ENCODE measurements at places on chromosomes 7 and 10.
A peak's percentile ranks its signal among the peaks of the same experiment; 100 is the strongest.

DNA sequence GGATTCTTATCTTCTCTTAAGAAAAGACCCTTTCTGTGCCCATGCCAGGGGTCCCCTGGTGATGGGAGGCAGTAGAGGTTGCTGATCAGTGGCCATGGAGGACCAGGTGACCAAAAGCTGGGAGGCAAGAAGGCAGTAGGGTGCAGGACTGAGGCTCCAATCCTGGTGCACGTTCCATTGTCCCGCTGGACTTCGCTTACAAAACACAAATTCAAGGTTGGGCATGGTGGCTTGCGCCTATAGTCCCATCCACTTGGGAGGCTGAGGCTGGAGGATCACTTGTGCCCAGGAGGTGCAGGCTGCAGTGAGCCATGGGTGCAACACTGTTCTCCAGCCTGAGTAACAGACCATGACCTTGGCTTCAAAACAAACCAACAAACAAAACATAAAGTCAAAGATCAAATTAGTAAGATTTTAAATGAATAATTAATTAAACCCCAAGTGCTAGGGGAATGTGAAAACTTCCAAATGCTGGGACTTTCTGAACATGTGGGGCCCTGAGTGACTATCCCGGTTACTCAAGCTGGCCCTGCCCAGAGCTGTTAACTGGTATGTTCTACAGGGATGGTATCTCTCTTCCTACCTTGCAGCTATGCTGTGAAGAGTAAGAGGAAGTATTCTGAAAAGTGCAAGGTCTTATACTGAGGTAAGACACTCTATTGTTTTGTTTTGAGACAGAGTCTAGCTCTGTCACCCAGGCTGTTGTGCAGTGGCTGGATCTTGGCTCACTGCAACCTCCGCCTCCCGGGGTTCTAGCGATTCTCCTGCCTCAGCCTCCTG, 97.6 kb downstream of the LYZL2 start:
- DNase-seq = no peak

GRCh38 chr10:8193546-8193945, 139.1 kb downstream of the GATA3 start:
- no peak for DNase-seq

DNA sequence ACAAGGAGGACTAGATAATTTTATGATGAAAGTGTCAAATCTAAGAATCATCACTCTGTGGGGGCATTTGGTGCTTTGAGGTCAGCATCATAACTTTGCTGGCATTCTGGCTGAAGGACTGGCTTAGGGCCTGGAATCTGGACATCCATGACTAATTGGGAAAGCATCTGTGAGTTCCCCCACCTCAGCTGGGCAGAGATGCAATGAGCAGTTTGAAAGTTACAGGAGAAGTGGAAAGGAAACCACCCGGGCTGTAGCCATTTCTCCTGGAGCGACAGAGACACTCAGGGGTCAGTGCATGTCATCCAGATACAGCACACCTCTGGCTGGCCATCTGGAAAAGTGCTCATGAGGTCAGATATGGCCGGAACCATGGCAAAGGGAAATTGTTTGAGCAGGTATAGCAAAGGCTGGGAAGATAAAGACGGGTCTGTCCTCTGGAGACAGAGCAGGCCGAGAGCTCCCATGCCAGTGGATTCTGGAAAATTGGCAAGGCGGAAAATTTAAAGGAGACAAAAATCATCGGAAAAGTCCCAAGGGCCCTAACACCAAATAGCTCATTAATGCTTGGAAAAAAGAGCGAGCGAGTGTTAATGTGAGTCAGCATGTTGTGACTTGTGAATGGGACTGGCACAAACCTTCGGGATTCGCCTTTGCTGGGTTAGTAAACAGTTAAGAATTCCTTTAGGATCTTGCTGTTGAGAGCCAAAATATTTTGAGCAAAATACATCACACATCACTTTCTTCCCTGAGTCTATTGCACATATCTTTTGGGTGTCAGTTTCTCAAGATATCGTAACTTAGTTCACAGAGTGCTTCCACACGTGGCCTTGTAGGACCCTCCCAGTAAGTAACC, 188.4 kb upstream of the AGK start:
- no peak for DNase-seq

DNA sequence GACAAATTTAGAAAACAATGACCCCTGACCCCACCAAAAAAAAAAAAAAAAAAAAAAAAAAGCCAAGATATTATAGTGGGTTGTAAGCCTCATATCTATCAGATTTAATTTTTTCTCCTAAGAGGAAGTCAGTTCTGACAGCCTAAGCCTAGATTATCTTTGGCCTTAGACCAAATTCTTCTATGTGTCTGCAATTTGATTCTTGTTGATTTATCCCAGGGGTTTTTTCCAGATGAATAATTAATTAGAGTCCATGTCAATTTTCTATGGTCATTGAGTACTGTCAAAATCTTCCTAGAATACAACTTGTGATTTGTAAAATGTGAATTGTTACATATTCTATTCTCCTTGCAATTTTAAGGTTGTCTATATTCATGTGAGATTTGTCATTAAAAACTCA, 151.6 kb upstream of the CACNA2D1 start:
- peak; percentile 18 for DNase-seq

GRCh38 chr7:137978464-137979237, 23.2 kb downstream of the CREB3L2 start:
- DNase-seq = no peak

- no peak for DNase-seq
Observed at GRCh38 chr10:90732581-90732980, 125.3 kb downstream of the HTR7 start.

DNA sequence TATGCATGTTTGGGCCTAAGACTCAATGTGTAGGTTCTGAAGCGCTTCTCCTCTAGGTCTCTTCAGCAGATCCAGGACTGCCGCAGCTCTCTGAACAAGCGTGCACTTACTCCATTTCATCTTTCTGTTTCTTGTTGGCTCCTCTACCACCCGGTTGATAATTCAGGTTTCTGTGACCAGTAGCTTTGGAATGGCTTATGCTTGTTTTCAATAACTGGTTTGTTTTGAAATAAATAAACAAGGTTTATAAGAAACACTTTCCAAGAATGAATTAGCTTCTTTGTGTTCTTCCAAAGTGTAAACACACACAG, 1.5 kb downstream of the MDFIC start:
- DNase-seq = no peak

GRCh38 chr10:5589661-5590511, 65.1 kb downstream of the CALML3 start:
- DNase-seq = no peak
